ENCODE measurements at places on chromosomes 5 and 9.

GRCh38 chr5:170517411-170517810, 13.6 kb downstream of the KCNIP1 start:
- DNase-seq: no peak

GRCh38 chr5:67404256-67405100, 207.9 kb upstream of the CD180 start:
- no peak for DNase-seq

DNA sequence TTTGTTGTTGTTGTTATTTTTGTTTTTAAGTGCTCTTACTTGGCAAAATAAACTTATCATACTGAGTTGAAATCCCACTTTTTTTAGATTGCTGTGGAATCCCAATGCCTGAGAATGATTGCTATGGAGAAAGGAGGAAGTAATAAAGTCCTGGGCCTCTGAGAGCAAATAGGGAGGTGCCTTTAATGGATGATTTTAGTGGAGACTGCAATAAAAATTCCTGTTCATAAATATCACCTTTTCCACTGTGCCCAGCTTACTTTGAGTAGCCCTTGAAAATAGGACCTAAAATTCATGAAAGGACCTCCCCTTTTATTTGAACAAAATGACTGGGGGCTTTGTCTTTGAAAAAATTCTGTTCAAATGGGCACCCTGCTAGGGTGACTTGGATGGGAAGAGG, 21.8 kb upstream of the ANKH start:
- DNase-seq: no peak

- no peak for DNase-seq
Measured at GRCh38 chr5:10250806-10251276, 761 bp downstream of the CCT5 start.

- DNase-seq: no peak
Measured at GRCh38 chr9:73183917-73184861, 32.5 kb downstream of the ANXA1 start.

- DNase-seq: no peak
Measured at GRCh38 chr9:134814598-134815215, 65.9 kb upstream of the FCN2 start.

DNA sequence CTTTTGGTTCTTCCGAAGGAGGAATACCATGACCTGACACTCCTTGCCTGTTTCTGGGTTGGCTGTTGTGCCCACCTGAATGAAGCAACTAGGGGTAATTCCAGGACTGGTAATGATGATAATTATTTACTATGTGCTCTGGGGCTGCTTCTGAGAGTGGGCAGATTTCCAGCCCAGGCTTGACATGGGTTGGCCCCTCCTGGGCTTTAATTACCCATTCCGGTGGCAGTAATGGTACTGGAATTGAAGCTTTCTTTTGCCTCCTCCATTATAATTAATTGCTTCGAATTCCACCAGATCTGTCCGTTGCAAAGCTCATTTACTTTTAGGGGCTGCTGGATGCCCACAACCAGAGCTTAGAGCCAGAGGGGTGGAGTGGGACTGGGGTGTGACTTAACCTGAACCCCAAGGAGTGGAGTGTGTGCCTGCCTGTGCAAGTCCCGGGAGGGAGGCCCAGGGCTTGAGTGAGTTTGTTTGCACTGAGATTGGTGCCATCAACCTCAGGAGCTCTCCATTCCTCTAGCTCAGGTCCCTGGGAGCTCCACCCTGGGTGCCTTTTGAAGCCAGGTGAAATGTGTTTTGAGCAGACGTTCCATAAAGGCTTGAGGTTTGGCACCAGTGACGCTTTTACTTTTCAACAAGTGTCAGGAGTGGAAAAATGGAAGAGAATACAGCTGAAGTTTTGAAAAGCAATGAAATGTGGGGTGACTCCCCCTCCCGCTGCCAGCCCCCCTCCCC, 214.6 kb downstream of the PDZD2 start:
- DNase-seq: no peak
